Motor neuron (in vitro differentiated cells): ENCODE measurements at places on chromosomes 1 and 21. TPM values are rescaled to one million over a fixed set of nuclear protein-coding genes. Genes with fewer than 3 reads are reported as not detected.

DNA sequence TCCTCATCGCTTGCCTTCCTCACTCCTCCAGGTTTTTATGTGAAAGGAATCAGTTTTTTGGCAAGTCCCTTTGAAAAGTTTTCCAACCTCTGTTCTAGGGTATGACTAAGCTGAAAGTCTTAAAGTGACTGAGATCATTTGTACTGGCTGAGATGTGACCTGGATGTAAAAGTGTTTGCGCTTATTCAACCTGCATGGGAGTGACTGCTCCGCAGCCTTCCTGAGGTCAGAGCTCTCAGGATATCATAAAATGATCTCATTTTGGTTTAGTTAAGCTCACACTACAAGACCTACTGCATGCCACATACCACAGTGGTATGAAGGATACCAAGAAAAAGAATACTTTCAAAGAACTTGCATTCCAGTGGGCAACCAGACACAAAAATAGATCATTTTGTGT is 29.8 kb upstream of the TADA1 start:
- ATAC-seq, result no peak

- ATAC-seq, result no peak
Observed at GRCh38 chr1:150233359-150234308, 2.3 kb downstream of the ANP32E start.

GRCh38 chr1:86507935-86508582 is 38.8 kb upstream of the CLCA4 start:
- no peak for ATAC-seq

- no peak for ATAC-seq
Observed at GRCh38 chr21:42878678-42878992, 704 bp downstream of the WDR4 start.

- no peak for ATAC-seq
Observed at GRCh38 chr1:203056516-203056915, 29.3 kb downstream of the MYOG start.

DNA sequence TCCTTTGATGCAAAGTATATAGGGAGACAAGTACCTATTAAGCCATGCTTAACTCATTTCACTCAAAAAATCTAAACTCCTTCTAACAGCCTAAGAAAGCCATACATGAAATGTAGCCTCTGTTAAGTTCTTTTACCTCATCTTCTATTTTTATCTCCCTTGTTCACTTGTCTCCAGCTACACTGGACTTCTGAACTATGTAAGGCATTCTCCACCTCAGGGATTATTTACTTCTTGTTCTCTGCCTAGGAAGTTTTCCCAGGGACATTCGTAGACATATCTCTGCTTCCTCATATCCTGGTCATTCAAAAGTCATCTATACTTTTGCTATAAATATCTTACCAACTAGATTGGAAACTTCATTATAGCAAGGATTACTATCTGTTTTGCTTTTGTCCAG is 96.9 kb downstream of the COP1 start:
- ATAC-seq, result no peak

DNA sequence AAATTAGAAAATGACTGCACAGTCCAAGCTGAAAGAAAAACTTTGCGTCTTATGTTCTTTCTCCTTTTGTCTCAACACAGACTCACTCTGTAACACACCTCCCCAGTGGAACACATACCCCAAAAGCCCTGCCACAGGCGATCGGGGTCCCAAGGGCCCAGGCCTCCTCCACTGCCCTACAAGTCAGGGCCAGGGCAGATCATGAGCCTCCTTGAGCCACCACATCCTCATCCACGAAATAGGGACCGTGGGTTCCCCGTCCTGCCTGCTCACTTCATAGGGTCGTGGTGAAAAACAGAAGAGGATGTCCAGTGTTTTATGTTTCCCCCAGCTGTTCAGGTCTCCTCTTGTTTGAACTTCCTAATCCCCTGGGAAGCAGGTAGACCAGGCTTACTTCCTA is 116.7 kb downstream of the KCNN3 start:
- no peak for ATAC-seq

DNA sequence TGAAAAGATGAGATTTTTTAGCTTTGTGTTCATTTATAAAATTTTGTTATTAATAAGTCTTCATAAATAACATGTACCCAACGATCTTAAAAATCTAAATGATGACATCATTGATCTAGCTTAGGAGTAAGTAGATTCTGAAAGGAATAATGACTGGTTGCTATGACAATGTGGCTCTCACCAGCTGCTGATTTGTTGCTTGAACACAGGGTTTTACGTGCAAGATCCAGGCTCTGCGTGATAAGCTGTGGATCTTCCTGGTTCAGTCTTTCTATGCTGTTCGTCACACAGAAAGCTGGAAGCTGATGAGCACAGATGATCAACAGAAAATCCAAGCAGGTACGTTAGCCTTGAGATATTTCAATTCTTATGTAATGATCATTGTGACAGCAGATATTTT is 49.1 kb upstream of the C1orf146 start:
- ATAC-seq, result peak; percentile 100

- no peak for ATAC-seq
Observed at GRCh38 chr1:995665-996633, 3.9 kb downstream of the HES4 start.

DNA sequence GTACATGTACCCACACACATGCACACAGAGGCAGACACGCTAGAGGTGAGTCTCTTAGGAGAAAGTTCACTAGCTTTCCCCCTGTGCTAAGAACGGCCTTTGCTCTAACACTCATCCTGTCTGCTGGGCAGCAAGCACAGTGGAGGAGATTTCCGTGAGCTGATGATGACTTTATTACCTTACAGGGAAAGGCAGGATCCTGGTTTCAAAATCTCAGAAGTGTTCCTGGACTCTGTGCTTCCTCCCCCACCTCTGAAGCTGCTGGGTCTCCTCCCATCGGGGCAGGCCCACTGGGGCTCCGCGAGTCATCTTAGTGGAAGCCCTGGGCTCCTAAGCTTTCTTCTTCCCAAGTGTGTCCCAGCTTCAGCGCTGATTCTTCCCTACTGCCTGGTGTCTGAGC is 2.7 kb downstream of the FAM3B start:
- no peak for ATAC-seq

- ATAC-seq, result no peak
Observed at GRCh38 chr1:34129630-34130029, 35.4 kb downstream of the CSMD2 start.

- no peak for ATAC-seq
Observed at GRCh38 chr21:32861866-32862265, 90.3 kb upstream of the PAXBP1 start.

CCDC27 gene
- total RNA-seq, result 0.62 TPM in 1 of 2 replicates, not detected in the other

SYPL2 gene
- total RNA-seq, result 0.82 and 0.88 TPM in 2 replicates

CSF3R gene
- 0.50 and 1.3 TPM in 2 replicates for total RNA-seq

TTC13 gene
- total RNA-seq, result 25.8 and 28.0 TPM in 2 replicates

DPM3 gene
- total RNA-seq, result 131 and 142 TPM in 2 replicates
